Stimulated activated CD8-positive, alpha-beta memory T cell treated with anti-CD3 and anti-CD28 coated beads, Interleukin-7, amount 100 ng/mL, for 1 hour (primary cell): ENCODE measurements at places on chromosomes 3 and 15.

DNA sequence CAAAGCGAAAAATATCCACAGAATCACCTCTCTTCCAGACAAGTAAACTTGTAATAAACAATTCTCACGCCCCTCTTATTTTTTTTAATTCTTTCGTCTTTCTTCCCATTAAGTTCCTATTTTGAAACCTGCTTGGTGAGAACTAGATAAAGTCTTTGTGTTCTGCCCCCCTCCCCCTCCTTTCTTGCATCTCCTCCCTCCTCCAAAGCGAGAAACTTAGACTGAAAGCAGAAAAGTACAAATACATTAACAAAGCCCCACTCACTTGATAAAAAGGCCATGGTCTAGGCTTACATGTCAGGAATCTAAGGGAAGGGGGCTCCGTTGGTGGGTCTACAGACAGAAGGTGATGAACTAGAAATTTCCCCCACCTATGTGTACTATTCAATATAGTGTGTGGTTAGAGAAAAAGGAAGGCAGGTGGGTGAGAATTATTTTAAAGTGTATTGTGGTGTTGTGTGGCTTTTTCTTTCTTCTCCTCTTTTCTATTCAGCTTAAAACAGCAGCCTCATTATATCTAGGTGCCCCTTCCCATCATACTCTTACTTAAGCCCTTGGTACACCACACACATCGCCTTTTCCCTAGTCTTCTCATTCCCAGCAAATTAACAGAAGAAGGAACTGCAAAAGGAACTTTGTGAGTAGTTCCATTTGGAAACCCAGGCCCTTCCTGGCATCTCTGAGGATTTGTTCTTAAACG is 215.3 kb downstream of the MEIS2 start:
- DNase-seq: no peak

- no peak for DNase-seq
Measured at GRCh38 chr3:112381673-112382542, 49.0 kb downstream of the CD200 start.

GRCh38 chr3:146832857-146833458 is 227.8 kb upstream of the PLSCR5 start:
- no peak for DNase-seq

DNA sequence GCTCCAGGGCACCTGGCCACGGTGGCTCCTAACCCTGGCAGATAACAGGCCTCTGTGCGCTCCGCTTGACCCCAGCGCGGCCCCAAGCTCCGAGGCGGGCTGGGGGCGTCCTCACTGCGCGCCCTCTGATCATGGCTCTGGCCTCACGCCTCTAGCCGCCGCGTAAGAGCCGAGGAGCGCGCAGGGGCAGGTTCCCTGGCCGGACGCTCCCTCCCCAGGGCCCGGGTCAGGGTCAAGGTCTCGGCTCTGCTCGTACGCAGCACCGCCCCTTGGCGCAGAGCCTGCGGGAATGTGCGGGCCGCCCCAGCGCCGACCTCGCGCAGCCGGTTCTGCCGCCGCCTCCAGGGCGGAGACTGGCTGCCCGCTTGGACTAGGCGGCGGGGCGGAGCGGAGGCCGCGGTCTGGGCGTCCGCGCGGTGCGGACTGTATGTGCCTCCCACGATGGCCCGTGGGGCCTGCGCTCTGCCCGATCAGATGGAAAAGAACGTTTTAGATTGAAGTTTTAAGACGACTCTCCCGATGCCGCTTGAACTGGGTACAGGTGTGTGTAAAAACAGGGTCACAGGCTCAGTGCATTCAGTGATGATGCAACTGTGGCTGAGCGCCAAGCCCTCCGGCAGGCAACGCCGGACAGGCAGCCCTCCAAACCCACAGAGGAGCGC is 40.8 kb downstream of the CHST14 start:
- DNase-seq: no peak

DNA sequence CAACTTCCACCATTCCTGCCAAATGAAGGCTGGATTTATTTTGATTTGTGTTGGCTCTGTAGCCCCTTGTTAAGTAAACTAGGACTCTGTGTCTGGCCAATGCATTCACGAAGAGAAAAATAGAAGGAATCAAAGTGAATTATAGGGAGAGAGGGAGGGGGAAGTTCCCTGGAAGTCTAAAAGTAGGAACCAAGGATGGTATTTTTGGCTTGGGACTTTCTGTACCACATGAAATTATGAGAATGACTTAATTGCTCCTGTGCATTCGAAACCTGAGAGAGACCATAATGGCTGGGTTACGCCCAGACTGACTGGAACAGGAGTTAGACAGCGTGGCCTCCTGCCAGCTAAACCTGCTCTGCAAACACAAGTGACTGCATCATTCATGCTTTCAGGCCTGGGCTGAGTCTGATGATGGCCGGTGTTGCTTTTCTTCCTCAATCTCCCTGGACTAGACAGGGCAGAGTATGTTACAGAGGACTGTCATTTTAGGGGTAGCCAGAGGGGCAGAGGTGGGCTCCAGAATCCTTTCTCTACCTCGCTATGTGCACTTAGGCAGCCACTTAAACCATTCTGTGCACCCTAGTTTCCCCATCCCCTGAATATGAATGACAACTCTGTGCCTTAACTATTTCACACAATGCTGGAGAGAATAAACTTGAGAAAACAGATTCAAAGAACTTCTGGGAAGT is 58.9 kb downstream of the MYO1E start:
- DNase-seq: no peak

DNA sequence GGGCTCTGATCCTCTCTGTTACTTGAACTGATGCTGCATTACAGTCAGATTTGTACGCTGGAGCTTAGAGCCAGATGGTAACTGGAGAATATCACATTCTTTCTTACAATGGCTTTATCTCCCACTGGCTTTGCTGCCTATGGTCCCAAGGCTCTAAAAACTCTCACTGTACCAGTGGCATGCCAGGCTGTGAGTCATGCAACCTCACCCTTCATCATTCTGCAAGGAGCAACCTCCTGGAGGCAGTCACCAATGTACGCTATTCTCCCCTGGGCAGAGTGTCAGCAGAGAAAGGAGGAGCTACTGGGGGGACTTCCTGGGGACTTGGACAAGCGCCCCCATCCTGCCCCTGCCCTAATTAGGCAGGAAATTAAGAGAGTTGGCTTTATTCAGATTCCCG is 97.9 kb upstream of the EIF1B start:
- no peak for DNase-seq
